Activated CD4-positive, alpha-beta T cell treated with anti-CD3 and anti-CD28 coated beads for 4 hours (primary cell): ENCODE measurements at places on chromosomes 7 and 10.

DNA sequence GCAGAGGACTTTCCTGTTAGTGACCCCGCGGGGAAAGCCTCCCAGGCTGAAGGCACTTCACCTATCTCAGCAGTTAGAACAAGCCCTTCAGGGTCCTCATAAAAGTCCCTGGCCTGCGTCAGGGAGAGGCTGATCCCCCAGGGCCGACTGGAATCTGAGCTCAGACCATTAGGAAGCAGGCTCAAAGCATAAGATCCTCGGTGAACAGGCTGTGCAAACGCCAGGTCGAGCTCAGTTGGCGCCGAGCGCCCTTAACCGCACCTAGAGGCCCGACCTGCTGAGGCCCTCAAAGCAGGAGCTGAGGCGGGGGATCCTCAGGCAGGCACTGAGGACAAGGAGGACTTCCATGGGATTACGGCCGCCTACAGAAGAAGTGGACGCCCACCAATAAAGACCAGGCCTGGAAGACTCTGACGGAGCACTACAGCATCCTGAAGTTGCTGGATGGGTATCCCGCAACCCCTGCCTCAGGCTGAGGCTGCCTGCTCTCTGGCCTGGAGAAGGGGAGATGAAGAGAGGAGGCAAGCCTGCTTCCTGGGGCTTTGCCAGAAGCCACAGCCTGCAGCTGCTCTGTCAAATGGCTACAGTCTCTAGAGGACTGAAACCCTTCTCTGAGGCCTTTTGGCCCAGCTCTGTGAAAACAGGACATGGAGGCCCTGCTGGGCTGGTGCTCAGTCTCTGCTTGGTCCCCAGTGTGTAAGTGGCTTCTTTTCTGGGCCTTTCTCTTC is 29.9 kb downstream of the LIPJ start:
- no peak for DNase-seq

DNA sequence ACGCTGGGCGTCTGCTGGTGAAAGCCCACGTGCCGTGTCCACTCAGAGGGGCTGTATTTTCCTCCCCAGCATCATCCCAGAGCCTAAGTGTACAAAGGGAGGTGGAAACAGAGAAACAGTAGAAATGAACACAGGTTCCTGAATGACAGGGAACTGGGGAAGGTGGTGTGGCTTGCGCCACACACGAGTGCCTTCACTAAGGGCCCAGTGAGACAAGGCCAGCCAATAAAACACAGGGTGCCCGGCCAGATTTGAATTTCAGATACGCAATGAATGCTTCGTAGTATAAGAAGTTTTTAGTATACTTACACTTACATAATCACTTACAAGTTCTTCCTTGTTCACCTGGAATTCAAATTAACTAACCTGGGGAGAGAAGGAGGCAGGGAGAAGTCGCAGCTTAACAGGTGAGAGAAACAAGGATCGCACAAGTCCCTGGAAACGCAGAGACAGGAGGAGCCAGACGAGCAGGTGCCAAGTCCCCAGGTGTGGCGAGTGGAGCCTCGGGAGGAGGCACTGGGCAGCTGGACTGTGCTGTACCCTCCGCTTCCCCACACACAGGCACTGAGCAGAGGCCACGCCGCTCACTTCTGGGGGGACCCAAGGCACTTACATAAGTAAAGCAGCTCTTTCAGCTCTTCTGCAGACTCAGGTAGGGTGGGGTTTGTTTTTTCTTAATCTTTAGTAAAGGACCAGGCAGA is 105.2 kb upstream of the MGMT start:
- no peak for DNase-seq

DNA sequence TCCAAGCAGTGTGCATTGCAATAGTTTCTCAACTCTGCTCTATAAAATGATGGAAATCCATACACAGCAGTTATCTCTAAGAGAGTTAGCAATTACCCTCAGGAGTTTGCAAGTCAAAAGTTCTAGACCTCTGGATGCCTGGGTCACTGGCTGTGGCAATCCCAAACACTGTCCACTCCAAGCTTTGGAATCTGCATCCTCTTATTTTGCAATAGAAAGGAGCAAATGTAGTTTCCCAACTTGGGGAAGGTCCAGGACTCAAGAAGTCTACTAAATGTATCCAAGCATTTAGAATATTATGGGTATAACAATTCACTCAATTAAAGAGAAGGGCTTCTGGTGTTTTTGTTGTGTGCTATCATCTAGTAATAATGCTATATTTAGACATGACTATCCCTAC is 131.3 kb upstream of the NRP1 start:
- DNase-seq = no peak

- no peak for DNase-seq
Observed at GRCh38 chr10:84401854-84402611, 73.6 kb downstream of the CCSER2 start.

DNA sequence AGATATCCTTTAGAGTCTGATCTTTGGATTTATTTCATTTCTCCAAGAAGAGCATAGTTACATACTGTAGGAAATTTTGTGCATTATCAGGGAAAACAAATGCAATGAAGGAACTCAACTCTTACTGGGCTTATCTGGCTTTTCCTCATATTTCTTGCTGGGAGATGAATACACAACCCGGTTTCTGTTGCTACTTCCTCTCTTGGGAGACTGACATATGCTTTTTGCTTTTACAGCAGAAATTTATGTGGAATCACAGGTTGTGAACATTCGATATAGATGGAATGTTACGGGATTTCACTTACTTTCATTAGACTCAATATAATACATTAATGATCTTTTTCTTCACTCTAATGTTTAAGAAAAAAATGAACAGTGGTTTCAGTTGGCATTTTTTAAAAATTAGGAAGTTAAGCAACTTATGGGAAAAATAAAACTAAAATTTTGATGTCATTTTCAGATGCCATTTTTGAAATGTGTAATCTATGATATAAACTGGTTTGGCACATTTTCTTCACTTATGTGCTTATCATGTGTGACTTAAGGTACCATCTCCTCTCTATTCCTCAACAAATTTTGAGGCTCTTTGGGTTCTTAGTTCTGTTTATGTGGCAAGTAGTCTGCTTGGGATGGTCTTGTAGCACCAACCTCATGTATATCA is 7.1 kb downstream of the SND1 start:
- no peak for DNase-seq

DNA sequence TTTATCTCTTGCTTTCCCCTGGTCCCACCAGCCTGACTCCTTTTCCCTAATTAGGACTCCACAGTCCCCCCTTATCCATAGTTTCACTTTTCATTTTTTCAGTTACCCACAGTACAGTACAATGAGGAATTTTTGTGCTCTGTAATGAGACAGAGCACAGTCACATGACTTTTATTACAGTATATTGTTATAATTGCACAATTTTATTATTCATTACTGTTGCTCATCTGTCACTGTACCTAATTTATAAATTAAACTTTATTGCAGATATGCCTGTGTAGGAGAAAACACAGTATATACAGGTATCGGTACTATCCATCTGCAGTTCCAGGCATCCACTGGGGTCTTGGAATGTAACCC is 125.4 kb downstream of the KCNMA1 start:
- no peak for DNase-seq

GRCh38 chr7:48420206-48420605 is 248.9 kb downstream of the ABCA13 start:
- no peak for DNase-seq

DNA sequence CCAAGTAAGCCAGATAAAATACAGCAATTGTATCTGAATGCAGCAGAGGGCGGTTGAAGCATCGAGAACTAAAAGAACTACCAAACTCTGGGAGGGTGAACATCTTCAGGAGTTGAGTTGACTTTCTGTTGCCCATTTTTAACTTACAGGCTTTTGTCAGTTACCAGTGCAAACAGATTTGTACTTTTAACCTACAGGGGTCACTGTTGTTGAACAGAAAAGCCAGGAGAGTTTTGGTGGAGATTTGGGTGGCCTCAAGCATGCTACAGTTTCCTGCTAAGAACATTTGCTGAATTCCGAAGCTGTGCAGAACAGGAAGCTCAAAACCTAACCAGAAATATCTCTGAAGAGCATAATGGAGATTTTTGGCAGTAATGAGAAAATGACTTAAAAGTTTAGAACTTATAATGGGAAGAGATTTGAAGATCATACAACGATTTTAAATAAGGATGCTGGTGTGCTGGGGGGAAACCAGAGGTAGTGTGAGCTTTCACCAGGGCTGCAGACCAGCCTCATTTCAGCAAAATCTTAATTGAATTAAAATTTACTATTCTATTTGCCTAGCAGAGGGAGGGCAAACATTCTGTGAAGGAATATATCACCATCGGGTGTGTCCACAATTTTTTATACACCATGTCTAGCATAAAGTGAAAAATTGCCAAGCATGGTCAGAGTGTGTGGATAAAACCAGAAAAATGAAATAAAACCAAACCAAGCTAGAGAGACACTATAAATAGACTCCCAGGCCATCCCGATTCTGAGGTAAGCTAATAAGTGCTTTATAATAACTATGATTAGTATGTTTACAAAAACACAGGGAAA is 208.6 kb upstream of the CCDC6 start:
- peak; percentile 2 for DNase-seq

- DNase-seq = no peak
Observed at GRCh38 chr10:130498934-130499333, 362.7 kb downstream of the GLRX3 start.

GRCh38 chr7:123787220-123788007 is 38.6 kb upstream of the WASL start:
- no peak for DNase-seq

DNA sequence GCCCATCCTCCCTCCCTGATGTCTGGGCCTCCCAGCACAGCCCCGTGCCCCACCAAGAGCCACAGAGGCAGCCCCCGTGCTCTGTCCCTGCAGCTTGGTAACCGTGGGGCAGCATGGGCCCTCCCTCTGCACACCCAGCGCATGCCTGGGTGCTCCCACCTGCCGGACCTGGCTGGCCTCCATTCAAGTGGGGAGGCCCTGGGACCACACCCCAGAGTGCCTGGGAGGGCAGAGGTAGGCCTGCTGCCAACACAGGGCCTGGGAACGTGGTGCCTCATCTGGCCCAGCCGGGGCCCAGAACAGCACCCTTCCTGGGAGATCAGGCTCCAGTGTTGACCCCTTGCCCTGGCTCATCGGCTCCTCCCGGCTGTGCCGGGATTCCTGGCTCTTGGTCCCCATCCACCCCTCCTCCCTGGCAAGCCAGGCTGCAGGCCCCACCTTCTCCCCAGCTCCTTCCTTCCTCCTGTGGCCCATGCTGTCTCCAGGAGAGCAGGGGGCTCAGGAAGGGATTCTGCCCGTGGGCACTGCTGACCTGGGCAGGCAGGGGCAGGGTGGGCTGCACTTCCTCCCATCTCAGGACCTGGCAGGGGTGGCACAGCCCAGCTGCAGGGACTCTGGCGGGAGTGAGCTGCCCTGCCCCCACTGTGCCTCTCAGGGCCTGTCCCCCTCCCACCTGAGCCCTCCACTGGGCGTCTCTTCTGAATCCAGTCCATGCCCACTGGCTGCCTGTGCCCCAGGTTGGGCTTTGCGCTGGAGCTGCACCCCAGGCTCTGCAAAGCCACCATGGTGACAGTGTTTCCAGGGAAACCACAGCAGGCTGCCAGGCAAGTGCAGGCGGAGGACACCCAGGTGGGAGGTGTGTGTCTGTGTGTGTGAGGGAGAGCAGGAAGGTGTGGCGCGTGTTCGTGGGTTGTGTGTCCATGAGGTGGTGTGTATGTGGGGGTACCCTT is 32.6 kb downstream of the PWWP2B start:
- no peak for DNase-seq

GRCh38 chr7:142689439-142690120 is 59.7 kb upstream of the PRSS1 start:
- no peak for DNase-seq

GRCh38 chr10:130177250-130177649 is 41.1 kb downstream of the GLRX3 start:
- DNase-seq = no peak

DNA sequence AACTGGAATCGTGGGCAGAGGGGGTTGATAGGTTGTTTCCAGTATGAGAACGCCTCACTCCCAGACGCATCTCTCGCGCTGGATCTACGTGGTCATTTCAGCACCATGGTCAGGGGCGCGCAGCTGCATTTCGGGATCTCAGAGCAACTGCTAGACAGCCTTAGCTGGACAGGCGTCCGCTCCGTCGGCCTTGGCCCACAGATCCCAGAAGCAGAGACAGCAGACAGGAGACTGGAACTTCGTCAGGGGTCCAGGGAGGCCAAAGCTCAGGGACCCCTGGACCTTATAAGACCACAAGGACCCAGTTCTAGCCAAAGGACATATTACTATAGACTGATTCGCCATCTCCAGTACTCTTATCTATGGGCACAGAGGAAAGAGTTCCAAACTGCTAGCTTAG is 5.3 kb downstream of the NEUROG3 start:
- no peak for DNase-seq

DNA sequence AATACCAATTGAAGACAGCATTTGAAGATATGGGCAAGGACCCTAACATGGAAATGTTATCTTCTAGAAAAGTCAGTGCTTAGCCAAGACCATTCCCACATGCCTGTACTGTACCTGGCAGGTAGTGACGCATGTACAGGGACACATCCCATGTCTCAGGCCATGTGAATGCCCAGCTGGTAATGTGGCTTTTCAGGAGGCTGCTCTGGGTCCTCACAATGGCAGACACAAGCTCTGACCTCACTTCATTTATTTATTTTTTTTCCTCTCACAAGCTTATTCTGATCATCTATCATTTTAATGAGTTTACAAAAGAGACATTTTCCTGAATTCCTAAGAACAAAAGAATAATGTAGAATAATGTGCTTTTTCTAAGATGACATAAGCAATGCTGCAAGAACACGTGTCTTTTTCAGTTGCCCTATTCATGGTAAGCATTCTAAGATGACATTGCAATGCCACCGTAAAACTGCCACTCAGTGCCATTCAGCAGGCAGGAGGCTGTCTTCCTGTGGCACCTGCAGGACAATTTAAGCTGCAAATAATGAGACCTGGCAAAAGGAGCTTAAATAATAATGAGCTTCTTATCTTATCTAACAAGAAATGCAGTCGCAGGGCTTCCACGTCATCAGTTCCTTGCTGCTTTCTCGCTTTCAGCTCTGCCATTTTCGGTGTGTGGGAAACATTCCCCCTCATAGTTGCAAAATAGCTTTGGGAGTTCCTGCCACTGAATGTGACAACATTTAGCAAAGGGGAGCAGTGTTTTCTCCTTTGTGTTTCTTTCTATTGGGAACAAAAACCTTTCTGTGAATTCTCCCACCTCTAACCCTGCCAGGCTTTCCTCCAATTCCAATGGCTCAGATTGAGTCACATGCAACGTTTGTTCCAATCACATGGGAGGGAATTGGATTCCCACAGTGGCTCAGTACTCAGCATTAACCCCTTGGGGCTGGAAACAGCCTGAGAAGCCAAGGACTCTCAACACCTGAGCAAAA is 113.0 kb downstream of the SEC23IP start:
- DNase-seq = no peak

- no peak for DNase-seq
Observed at GRCh38 chr7:74480861-74481417, 27.2 kb downstream of the GTF2IRD1 start.

GRCh38 chr10:16890691-16891090 is 73.5 kb upstream of the RSU1 start:
- DNase-seq = no peak
